ENCODE measurements at places on chromosomes 16 and 17.

- DNase-seq: no peak
Measured at GRCh38 chr16:62954144-62955032, 918.1 kb upstream of the CDH8 start.

DNA sequence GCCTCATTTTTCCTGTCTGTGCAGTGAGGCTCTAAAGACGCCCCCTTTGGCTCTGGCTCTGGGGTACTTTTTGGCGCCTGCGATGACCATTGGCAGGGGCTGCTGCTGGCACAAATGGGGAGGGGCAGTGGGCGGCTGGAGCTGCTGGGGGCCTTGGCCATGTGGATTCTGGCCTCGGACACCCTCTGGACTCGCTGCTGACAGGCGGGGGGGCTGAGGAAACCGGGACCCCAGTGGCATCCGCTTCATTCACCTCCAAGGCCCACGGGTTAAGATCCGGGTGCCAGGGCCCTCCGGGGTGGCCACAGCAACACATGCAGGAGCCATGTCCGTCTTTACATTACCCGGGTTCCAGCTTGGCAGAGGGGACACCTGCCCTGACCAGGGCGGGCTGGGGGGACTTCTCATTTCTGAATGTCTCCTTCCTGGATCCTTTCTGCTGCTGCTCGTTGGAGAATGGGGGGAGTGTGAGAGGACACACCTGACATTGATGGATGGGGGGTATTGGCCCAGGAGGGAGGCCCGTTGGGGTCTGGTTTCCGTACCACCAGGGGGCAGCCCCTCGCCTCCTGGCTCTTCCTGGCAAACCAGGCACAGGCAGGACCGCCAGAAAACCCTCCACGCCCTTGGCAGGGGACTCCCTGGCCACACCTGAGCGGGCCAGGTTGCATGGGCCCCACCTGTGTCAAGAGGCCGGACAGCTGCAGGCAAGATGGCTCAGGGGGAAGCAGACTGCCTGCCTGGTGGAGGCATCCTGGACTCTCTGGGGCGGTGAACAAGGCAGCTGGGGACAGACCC is 21.8 kb downstream of the GSE1 start:
- no peak for DNase-seq

DNA sequence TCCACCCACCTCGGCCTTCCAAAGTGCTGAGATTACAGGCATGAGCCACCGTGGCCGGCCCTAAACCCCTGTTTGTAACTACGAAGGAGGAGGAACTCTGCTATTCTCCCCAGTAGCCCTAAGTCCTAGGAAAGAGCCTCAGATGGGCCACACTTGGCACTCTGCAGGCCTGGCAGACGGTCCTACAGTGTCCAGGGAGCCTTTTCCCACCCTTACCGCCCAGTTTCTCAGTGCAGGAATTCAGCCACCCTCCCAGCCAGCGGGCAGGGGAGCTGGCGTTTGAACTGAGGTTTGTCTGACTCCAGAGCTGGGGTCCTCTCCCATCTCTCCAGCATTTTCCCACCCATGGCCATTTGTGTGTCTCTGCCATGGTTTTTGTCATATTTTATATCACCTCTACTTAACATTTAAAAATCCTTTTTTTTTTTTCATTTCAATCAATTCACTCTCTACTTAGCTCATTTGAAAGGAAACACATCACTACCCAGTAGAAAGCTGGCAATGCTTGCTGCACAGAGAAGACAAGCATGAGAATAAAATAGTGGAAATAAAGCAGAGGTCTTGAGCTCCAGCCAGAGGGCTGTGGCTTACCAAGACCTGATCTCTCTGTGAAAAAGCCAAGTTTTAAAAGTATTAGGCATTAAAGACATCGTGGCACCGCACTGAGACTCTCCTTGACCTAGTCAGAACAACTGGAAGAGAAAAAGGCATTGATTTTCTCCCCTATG is 34.9 kb downstream of the BCO1 start:
- DNase-seq: no peak

DNA sequence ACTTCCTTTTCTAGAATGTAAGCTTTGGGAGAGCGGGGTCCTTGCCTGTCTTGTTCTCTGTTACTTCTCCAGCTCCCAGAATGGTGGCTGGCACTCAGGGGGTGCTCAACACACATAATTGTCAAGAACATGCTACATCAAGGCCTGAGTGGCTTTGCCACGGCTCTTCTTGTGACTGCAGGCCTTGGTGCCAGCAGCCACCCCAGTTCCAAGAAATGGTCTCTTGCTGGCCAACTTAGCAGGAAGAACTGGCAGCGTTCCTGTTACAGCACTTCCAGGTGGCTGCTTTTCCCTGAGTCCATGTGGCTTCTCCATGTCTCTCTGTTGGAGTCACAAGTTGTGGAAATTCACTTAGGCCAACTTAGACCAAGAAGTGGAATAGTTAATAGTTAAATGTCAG is 36.1 kb downstream of the PRKCB start:
- DNase-seq: no peak

DNA sequence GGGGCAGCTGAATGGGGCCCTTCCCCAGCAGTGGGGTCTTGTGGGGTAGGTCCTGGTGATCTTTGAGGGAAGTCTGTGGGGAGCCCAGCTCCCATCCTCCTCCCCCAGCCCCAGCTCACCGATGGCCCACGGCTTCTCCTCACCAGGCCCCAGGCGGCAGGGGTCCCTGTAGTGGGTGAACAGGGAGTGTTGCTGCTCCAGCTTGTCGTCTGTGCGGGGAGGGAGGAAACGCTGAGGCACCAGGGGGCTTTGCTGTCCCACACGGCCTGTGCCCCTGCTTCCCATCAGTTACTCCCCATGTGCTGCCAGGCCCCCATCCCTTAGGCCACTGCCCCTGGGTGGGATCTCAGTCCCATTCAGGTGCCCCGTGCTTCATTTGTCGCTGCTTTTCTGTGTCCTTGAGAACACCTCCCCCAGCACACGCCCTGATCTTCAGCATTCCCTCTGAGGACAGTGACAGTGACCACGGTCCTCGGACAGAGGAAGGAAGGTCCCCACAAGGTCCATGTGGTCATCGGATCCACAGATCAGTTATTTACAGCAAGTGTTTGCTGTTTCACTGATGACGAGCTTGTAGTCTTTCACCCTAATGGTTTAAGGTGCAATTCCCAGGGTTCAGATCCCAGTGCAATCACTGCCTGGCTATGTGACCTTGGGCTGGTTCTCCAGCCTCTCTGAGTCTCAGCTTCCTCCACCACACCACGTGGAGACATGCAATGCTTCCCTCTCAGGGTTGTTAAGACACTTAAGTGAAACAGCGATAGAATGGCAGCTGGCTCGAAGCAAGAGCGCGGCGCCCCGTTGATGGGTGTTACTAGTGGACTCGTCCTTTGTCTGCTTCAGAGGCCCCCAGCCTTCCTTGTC is 53.1 kb downstream of the PRMT7 start:
- DNase-seq: no peak

GRCh38 chr17:9658593-9659211 is 13.4 kb downstream of the USP43 start:
- DNase-seq: no peak

- DNase-seq: no peak
Measured at GRCh38 chr16:1495211-1495888, 2.2 kb downstream of the TELO2 start.

DNA sequence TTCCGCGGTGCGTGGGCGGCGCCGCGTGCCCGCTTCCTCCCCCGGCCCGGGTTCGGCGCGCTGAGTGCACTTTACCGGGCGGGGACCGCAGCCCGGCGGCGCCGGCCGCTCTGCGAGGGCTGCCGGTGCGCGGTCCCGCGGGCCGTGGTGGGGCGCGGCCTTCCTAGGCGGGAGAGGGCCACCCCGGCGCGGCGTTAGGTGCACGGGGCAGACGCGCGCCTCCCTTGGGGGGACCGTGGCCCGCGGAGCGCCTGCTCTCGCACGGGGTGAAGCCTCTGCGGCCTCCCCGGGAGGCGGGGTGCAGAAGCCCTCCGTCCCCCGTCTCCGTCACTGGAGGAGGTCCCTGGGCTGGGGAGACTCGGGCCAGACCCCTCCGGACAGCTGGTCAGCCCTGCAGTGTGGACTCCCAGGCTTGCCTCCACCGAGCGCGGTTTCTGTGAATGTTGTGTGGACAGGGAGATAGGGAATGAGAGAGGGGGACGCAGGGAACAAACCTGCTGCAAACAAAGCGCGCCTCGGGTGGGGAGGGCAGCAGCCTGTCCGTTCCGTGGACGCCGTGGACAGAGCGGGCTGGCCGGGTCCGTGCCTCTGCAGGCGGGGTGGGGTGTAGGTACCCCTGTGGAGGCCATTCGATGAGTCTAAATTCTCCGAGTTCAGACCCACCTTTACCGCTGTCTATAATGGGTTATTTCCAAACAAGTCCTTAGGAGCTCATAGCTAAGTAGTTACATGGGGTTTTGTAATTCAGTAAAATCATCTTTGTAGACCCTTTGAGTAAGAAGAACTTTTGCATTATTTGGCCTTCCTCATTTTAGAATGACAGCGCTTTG is 721 bp downstream of the TBCD start:
- DNase-seq: no peak
